ENCODE measurements at places on chromosomes 3 and 15. TPM values are rescaled to one million over a fixed set of nuclear protein-coding genes. Genes with fewer than 3 reads are reported as not detected.

GRK7 gene
- total RNA-seq = not detected

PCNP gene
- 100 TPM for total RNA-seq

CNBP gene
- total RNA-seq = 385 TPM

BCL6 gene
- 10.6 TPM for total RNA-seq

FEZF2 gene
- not detected for total RNA-seq

GABRR3 gene
- total RNA-seq = not detected

PLA2G4D gene
- not detected for total RNA-seq

OGG1 gene
- 18.2 TPM for total RNA-seq

BMF gene
- 1.6 TPM for total RNA-seq

All from A549 treated with Hydrocortisone at 1 μM for 4 hours (cell line).